NCI-H1417 treated with DMSO at 0.1 percent for 48 hours (cell line): ENCODE measurements at places on chromosomes 11 and 22.

DNA sequence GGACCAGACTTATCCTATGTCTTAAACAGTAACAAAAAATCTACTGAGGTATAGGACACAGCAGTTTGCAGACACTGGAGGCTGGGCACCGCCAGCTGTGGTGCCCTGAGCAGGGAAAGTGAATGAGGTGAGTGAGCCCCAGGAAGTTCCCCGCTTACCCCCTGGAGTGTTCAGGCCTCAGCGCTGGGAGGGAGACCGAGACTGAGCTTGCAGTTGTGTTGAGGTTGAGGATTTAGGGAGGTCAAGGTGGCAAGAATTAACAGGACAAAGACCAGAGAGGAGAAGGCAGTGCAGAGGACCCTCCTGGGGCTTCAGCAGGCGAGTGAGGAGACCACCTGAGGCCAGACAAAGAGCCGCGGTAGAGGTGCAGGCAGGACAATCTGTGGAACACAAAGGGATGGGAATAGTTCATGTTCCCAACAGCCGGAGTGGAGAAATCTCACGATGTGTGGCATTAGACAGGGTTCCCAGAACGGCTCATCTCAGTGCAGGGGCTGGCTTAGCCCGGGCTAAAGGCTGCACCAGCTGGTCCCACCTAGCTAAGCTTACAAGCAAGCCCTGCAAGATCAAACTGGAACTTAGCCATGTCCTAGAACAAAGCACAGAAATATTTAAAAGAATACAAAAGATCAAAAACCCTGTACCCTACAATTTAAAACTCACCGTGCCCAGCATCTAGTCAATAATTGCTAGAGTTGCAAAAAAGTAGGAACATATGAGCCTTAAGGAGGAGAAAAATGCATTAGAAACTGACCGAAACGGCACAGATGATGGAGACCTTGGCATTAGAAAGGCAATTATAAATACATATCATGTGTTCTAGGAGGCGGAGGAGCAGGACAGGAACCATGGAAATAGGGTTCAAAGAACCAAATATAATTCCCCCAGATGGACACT lies 47.4 kb upstream of the PITPNB start:
- DNase-seq = no peak

DNA sequence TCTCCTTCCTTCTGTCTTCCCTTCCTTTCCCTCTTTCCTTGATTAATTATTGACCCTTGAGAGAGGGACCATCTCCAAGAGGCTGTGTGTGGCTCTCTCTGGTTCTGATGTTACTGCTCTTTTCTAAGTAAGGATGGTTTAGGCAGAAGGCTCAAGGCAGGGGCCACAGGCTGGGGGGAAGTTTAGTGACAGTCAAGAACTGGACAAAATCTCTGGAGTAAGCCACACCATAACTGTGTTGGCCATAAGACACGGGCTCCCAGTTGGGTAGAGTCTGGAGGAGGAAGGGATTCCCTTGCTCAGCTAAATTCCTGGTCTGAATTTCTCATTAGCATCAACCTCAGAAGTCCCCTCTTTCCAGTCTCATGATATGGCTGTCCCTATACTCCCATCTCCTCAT lies 74.7 kb downstream of the BUD13 start:
- DNase-seq = no peak

DNA sequence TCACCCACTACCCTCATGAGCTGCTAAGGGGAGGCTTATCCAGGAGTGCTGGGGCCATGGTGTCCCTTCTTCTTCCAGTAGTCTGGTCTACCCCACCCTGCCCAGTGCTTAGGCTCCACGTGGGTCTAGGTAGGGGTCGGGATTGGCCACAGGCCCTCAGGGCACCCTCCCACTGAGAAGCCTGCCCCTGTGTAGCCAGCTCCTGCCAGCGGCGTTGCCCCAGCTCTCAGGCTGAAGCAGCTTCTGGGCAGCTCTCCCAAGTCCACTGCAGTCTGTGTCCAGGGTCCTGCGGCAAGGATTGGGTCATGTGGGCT lies 24.0 kb upstream of the RIC3 start:
- DNase-seq = no peak

GRCh38 chr11:70462818-70463477 lies 64.6 kb downstream of the CTTN start:
- no peak for DNase-seq

DNA sequence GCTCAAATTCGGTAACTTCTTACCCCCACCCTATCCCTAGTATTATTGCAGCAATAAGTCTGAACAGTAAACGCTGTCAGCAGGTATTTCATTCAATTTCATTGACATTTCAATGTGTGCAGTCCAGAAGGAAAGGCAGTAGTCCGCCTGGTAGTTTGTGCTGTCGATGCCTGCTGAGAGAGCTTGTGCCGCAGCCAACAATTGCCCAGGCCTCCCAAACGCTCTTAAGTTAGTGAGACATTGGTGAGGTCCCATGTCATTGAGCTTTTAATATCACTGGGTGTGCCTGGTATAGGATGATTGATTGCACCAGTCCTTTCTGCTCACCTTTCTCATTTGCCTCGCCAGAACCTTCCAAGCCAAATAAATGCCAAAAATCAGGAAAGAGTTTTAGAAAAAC lies 28.1 kb downstream of the ALKBH3 start:
- DNase-seq = no peak

GRCh38 chr11:122981388-122982264 lies at the start of gene BSX:
TSS of gene BSX (minus strand) at chr11:122981834. CDS start at chr11:122981671, 163 bp downstream.
- DNase-seq = no peak

DNA sequence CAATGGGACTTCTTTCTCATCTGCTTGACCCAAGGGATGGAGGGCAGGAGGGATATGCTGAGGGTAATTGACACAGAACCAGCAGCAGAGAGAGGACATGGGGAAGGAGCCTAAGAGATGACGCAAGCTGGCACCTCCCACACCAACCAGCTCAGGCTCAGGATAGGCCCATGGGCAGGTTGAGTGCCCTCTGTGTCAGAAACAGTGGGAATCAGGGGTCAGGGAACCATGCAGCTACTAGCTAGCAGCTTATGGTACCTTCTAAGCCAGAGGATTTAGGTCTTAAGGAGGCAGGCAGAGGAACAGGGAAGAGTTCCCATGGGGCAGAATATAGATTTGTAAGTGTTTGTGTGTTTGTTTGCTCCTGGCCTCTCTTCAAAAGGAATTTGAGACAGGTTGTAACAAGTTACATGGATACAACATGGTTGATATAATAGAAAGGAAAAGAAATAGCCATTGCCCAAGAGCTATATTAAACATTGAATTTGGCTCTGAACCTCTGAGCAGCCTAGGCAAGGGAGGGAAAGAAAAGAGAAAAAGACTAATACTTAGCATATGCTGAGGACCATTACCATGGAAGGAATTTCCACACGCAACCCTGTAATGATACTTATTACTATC lies 39.9 kb upstream of the NAV2 start:
- DNase-seq = no peak

- DNase-seq = no peak
Measured at GRCh38 chr11:70063121-70063520, 15.0 kb upstream of the ANO1 start.

DNA sequence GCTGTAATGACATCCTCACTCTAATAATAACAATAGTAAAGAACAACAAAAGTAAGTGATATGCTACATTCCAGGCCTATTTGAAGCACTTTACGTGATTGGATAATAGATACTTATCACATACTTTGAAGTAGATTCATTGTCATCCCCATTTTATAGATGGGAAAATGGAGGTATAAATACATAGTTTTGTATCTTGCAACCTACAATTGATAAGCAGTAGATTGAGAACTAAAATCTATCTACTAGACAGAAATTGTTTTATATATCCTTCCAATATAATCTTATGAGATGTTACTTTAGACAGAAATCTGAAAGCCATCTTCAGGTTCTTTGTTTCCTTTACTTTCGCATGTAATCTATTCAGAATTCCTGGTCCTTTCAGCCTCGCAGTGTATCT lies 104.6 kb upstream of the CD44 start:
- DNase-seq = no peak
